Suprapubic skin (tissue), 4 donors: ENCODE measurements at places on chromosomes 5 and 9.

DNA sequence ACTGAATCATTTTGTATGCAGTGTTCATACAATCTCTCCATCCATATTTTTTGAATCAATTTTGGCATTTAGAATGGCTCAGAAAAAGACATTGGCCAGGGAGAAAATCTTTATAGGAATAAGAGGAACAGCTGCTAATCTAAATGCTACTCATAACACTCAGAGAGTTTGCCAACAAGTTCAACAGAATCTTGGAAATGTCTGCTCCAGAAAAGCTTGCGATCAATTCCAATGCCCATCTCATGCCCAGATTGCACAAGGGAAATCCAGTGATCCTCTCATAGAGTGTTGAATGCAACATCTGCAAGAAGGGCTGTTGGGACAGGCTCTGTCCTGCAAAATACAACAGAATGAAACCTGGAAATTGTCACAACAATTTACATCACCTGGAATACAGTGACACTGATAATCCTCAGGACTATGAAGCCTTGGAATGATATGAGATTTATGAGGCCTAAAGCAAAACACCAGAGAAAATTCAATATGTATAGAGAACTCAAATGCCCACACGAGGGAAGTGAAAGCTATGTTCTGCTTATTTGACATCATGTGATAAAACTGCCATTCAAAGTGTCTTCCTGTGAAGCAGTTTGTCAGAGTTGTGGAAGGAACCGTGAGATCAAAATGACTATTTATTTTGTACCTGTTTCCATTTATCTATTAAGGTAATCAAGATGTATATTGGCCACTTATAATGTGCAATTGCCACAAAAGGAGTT is 190.1 kb downstream of the PARP8 start:
- H3K4me3 ChIP-seq: no peak overlapping the region
- no peaks in the 10 kb centered on the region for H3K27me3 ChIP-seq
- H3K4me1 ChIP-seq: no peaks in the 10 kb centered on the region

DNA sequence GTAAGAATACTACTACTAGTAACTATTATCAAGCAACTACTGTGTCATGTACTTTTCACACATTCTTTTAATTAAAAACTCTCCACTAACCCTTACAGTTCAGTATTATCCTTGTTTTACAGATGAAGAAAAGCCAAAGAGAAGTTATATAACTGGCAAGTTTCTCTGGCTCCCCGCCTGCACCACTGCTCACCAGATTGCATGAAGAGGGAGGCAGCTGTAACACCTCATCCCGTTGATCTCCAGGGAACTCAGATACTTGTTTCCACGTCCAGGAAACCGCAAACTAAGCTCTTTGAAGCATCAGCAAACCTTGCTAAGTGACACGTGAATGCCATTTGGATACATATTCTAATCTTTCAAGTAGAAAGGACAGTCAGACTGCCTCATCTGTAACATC is 70.3 kb downstream of the RIGI start:
- DNase-seq: no peak
- no peaks in the 10 kb centered on the region for H3K27me3 ChIP-seq
- H3K4me1 ChIP-seq: no peaks in the 10 kb centered on the region
- no peak overlapping the region for H3K4me3 ChIP-seq
- H3K27ac ChIP-seq: no peak overlapping the region
- H3K36me3 ChIP-seq: peaks cover 56% of the 10 kb centered on the region

GRCh38 chr5:11334404-11334803 is 569.8 kb downstream of the CTNND2 start:
- H3K4me3 ChIP-seq: no peak overlapping the region
- H3K27ac ChIP-seq: no peak overlapping the region
- DNase-seq: no peak
- H3K4me1 ChIP-seq: no peaks in the 10 kb centered on the region
- H3K27me3 ChIP-seq: no peaks in the 10 kb centered on the region

DNA sequence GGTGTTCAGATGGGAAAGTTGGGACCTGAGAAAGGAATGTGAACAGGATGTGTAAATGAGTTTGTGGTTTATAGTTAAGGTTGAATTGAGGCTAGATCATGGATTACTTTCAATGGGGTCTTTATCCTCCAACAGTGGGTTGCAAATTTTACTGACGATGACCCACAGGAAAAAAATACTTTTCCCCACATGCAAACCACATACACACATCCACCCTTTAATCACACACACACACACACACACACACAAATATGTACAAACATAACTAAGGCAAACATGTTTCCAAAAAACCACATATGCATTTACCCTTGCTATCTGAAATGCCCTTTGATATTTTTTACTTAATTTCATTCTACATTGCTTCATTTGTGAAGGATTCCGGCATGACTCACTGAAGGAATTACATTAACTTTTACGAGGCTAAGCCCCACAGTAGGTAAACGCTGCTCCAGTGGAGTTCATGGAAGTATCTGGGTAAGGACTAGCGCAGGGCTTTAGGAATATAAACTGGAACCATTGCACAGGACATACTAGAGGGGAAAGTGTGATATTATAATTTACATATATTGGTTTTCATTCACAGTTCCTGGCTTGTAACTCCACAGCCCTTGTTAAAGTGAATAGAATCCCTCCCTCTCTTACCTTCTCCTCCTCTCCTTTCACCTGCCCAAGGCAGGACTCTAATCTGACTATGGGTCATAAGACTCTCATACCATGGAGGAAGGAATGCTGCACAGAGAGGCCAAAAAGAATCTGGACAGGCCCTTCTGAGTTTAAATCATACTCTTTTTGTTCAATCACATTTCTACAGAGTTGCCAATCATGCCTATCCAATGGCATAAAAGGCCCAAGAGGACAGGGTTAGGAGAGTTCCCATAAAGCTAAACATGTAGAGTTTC is 8.5 kb upstream of the SPEF2 start:
- DNase-seq: no peak
- H3K4me1 ChIP-seq: no peaks in the 10 kb centered on the region
- H3K27me3 ChIP-seq: no peaks in the 10 kb centered on the region
- no peak overlapping the region for H3K27ac ChIP-seq
- no peaks in the 10 kb centered on the region for H3K36me3 ChIP-seq

DNA sequence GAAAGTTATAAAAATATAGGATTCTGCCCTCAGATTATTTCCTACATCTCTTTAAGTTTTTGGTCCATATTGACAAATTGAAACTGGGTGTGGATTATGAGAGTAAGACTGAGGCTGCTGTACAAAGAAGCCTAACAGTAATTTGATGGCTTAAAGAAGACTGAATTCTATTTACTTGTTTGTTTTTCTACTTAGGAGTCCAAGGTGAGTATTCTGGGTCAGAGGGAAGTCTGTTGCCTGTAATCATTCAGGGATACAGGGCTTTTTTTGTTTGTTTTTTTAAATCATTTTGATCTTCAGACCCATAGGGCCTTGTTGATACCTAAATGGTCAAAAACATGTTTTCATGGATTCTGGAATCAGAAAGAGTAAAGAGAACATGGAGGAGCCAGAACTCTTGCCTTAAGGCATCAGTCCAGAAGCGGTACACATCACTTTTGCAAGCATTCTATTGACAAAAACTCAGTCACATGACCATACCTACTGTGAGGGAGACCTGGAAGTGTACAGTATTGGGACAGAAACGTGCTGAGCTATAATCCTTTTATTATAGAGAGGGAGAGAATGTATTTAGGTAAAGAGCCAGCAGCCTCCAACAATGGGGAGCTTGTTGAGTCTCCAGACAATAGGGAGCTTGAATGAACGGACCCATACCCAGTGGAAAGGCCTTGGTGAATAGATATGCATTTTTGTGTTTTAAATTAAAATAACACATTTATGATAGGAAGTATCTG is 102.7 kb downstream of the LRRC70 start:
- DNase-seq: no peak
- no peak overlapping the region for H3K27ac ChIP-seq
- H3K27me3 ChIP-seq: no peaks in the 10 kb centered on the region
- H3K4me3 ChIP-seq: no peak overlapping the region

DNA sequence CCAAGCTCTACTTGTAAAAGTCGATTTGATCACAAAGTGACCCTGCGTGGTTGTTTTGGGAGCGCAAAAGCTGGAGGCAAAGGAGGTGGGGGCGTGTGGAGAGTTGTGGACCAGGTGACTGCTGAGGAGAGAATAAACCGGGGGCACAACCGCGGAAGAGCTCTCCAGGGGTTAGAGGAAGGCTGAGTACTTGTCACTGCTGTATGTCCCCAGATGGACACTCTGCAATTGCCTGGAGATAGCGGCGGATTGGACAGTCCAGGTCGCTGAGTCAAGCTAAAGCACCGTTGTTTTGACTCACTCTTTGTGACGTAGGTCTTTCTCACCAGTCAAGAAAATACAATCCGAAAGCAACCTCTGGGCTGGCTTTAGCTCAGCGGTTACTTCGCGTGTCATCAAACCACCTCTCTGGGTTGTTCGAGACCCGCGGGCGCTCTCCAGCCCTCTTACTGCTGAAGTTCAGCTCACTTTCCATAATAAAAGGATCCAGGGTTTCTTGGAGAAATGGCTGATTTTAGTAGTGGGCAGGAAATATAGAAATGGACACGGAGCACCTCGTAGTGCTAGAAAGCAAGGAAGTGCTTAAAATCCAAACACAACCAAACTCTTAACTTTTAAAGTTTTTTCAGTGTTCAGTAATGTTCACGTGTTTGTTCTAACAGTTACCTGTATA is 25.7 kb downstream of the ZMAT2 start:
- no peak overlapping the region for H3K27ac ChIP-seq
- peak overlapping the region; percentile 19 for H3K4me3 ChIP-seq
- no peaks in the 10 kb centered on the region for H3K4me1 ChIP-seq
- H3K36me3 ChIP-seq: no peaks in the 10 kb centered on the region

DNA sequence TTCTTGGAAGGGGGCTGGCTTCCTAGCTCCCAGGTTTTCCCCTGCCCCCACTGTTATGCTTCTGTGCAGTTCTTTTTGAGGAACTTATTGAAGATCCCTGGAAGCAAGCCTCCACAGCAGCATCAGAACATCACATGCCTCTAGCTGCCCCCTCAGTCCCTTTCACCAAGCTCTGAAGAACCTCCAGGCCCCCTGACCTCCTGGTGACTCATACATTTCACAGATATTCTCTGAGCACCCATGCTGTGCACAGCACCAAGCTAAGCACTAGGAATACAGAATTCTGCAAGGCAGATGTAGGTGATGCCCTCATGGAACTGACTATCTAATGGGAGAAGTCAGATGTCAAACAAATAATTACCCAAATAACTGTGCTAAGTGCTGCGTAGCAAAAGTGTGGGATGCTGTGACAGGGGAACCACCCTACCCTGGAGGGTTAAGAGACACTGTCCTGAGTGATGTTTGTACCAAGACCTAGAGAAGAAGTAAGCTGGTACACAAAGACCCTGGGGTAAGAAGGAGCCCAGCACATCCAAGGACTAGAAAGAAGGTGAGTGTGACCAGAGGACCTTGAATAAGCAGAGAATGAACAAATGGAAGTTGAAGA is 213.7 kb upstream of the NR4A3 start:
- no peak overlapping the region for H3K4me3 ChIP-seq
- H3K4me1 ChIP-seq: no peaks in the 10 kb centered on the region
- DNase-seq: no peak
- H3K27ac ChIP-seq: no peak overlapping the region
